ENCODE measurements at places on chromosomes 1 and 21. TPM values are rescaled to one million over a fixed set of nuclear protein-coding genes. Genes with fewer than 3 reads are reported as not detected.

Gene SNAP47
- 51.6 TPM for total RNA-seq

Gene NKAIN1
- total RNA-seq, result not detected

Gene GJA4
- 45.5 TPM for total RNA-seq

Gene TAS1R1
- not detected for total RNA-seq

Gene IPO13
- 18.2 TPM for total RNA-seq

Gene AADACL4
- total RNA-seq, result not detected

Gene TFF1
- not detected for total RNA-seq

Gene LYPD8
- total RNA-seq, result not detected

Gene LRRC38
- not detected for total RNA-seq

Gene BGLAP
- total RNA-seq, result 0.61 TPM

Gene MX2
- 102 TPM for total RNA-seq

Gene PARK7
- 381 TPM for total RNA-seq

Gene C1orf210
- total RNA-seq, result not detected

Gene GPX7
- 37.0 TPM for total RNA-seq

Gene ARHGEF10L
- total RNA-seq, result 5.8 TPM

Gene IGSF21
- total RNA-seq, result not detected

Gene ETNK2
- total RNA-seq, result 9.1 TPM

Gene CD244
- not detected for total RNA-seq

Gene BARHL2
- not detected for total RNA-seq

Gene RGS8
- total RNA-seq, result not detected

Gene CLCA1
- total RNA-seq, result not detected

Gene SH2D2A
- 0.97 TPM for total RNA-seq

Gene SARS1
- 344 TPM for total RNA-seq

Gene INSRR
- not detected for total RNA-seq

Gene ZMYND12
- 0.32 TPM for total RNA-seq

Gene SMIM1
- total RNA-seq, result not detected

Gene TMEM79
- under 0.01 TPM for total RNA-seq

Gene CFHR2
- total RNA-seq, result not detected

Gene HRNR
- total RNA-seq, result not detected

Gene DNMT3L
- total RNA-seq, result not detected

Gene TSPEAR
- total RNA-seq, result not detected

Gene APCS
- total RNA-seq, result not detected

Gene ZNF687
- 6.7 TPM for total RNA-seq

Gene CCDC190
- total RNA-seq, result 4.3 TPM

Gene ERI3
- 52.0 TPM for total RNA-seq

Gene S100PBP
- 17.5 TPM for total RNA-seq

Gene EIF3I
- 395 TPM for total RNA-seq

Gene SDC3
- total RNA-seq, result 4.5 TPM

Gene FYB2
- total RNA-seq, result not detected

Gene RPTN
- total RNA-seq, result not detected

Gene HSPA6
- 0.30 TPM for total RNA-seq

Gene ATP1A4
- not detected for total RNA-seq

Gene IL23R
- not detected for total RNA-seq

Gene UTS2
- under 0.01 TPM for total RNA-seq

Gene HCRTR1
- total RNA-seq, result under 0.01 TPM

Gene TNFRSF9
- 0.65 TPM for total RNA-seq

Gene ARHGAP30
- total RNA-seq, result not detected

Gene CFAP45
- 1.9 TPM for total RNA-seq

Gene MAP3K21
- 1.2 TPM for total RNA-seq

Gene ZMYM1
- total RNA-seq, result 32.4 TPM

Gene S1PR1
- 159 TPM for total RNA-seq

Gene DMRTA2
- total RNA-seq, result not detected

Gene PEX10
- 33.1 TPM for total RNA-seq

Measured in epithelial cell of umbilical artery (primary cell).